ENCODE measurements at places on chromosomes 1 and 21.

DNA sequence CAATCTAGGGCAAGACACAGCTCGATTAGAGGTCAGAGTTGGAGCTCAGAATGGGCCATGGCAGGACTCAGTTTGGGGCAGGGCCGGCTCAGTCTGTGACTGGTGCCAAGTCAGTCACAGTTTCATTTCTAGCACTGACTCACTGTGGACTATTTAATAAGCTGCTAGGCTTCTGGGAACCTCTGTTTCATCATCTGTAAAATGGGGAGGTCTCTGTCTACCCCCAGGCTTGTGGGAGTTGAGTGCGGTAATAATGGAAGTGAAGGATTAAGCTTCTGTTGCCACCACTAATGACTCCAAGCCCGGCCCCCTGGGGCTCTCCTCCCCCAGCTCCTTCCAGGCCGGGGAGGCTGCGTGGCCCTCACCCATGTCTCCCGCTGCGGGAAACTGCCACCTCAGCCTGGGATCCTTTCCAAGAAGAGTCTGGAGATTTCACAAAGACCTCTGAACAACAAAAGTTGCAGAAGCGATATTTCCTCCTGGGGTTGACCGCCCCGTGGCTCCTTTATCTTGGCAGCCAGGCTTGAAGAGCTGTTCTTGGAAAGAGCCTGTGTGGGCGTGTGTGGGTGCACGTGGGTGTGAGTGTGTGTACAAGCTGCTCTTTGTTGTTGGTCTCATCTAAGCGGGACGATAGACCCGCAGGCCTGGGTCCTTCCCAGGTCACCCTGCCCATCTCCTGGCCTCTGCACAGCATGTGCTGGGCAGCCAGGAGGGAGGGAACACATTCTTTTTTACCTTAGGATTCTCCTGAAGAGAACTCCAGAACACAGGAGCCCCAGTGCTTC, 29.1 kb downstream of the KNCN start:
- DNase-seq: no peak

DNA sequence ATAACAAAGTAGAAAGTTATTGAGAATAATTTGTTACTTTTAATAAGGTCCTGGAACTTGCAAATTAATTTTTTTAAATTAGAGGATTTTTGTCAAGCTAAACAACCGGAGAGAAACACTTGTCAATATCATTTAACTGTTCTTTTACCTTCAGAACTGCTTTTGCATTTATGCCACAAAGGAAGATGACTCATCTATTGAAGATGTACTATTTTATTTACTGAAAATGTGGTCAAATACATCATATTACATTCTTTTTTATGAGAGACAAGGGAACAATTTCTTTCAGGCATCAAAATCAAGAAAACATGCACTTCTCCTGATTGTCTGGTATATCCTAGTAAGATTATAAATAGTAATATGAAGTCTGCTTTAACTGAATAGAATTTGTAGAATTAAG, 558.2 kb upstream of the PRMT6 start:
- no peak for DNase-seq

DNA sequence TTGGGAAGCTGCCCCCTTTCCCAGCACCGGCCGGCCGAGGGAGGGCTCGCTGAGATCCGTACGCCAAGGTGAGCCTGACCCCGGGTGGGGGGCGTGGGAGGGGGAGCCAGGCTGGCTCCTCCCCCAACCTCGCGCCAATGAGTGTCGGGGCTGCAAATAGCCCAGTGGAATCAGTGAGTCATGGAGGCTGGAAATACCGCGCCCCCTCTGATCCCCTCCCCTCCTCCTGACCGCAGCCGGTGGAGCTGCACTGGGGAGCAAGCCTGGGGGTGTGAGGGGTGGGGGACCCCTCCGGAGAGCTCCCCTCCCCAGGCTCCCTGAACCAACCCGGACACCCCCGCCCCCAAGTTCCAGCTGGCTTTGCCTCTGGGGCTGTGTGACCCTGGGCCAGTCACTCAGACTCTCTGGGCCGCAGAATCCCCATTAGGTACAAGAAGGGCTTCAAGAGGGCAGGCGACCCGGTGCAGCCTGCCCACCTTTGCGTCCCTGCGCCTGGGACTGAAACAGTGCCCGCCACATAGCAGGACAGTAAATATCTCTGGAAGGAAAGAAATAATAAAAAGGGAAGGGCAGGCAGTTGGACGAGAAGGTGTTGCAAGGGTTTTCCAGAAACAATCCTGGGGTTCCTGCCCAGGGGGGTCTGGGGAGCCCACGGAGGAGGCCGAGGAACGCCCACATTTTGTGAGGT, 4.5 kb downstream of the HSPB7 start:
- DNase-seq: peak; percentile 21

DNA sequence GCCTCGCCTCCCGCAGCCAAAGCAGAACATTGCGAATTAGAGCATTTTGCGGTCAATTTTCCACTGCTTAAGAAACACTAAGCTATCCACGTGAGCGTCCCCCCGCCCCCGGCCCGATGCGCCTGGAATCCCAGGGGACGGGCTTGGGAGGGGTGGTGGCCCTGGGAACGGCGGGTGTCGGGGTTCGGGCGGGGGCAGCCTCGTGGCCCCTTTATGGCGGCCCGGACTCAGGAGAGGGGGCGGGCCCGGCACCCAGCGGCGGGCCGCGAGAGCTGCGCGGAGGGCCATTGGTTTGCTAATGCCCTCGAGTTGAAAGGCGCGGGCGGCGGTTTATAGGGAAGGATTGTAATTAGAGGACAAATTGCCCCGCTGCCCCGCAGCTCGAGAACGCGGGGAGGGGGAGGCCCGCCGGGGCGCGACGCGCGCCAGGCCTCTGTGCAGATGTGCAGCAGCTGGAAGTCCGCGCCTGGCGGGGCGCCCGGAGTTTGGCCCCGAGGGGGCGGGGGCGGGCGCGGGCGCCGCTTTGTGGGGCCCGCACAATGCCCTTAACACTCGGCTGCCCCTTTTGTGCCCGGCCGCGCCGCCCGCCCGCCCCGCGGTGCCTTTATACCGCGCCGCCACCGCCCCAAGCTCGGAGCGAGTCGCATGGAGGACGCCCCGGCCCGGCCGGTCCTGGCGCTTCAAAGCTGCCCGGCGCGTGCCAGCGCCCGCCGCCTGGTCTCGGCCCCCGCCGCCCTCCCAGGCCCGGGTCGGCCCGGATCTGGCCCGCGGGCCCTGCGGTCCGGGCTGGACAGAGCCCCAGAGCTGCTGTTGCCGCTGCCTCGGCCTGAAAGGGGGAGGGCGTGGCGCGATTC, 1.9 kb upstream of the HES3 start:
- no peak for DNase-seq

- no peak for DNase-seq
Observed at GRCh38 chr1:23732363-23733224, 10.7 kb upstream of the ELOA start.

DNA sequence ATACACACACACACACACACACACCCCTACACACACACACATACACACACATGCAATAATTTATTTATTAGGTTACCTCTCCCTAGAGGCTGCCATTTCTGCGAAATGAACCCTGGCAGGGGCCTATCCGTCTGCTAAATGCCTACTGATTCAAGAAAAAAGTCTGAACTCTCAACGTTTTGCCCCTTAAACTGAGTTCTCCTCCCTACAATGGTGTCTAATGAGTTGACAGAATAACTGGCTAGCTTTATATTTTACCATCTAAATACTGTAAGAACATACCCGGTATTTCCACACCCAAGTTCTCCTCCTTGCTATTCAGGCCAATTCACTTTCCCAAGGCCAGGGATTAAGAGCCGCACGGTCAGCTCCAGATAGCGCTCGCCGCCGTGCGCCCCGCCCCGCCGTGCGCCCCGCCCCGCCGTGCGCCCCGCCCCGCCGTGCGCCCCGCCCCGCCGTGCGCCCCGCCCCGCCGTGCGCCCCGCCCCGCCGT, 339 bp upstream of the RNPC3 start:
- peak; percentile 54 for DNase-seq

All from naive thymus-derived CD8-positive, alpha-beta T cell (primary cell).